T47D (cell line): ENCODE measurements at places on chromosomes 3 and 15.
A peak's percentile ranks its signal among the peaks of the same experiment; 100 is the strongest.

GRCh38 chr3:74273091-74273490 is 341.4 kb downstream of the CNTN3 start:
- DNase-seq, result peak; percentile 1

DNA sequence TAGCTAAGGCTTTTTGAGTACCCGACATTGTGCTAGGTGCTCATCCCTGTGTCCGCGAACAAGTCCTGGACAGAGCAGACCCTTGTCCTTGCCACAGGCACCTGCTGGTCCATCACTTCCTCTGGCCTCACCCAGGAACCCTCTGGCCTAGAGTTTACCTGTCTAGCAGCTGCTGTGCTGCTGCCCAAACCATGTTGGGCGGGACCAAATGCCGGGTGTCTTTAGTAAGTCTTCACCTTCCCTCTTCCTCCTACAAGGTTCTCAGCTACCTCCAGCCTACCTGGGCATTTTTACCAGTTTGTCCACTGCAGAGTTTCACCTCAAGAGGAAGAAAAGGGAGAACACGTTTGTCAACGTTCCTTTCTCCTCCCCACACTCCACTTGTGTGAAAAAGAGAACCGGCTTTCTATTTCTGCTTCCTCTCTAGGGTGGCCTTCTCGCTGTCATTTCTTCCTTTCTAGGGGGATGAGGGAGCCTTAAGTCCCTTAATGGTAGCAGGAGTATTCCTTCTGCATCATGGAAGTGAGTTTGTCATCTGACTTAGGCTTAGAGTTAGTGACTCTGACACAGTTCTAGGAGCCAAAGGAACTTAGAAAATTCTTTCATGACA is 80.4 kb upstream of the GCNT3 start:
- peak; percentile 66 for DNase-seq

DNA sequence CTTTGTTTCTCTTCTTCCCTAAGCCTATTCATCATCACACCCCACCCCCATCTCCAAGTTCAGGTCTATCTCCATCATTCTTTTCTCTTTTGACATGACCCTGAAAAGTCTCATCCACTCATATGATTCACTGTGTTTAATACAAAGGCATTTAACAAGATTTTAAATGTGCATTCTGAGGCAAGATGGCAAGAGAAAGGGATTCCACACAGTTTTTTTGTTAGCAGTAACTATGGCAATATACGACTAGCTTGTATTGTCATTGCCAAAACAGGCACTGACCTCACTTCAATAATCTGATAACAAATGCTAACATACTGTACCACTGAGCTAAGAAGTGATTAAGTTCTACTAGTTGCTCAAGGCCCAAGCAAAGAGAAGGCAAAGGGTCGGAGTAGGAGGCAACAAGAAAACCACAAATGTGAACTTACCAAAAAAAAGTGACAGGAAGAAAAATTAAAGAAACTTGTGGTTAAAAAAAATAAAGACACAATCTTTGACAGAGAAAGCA is 53.2 kb downstream of the FBN1 start:
- DNase-seq, result no peak

DNA sequence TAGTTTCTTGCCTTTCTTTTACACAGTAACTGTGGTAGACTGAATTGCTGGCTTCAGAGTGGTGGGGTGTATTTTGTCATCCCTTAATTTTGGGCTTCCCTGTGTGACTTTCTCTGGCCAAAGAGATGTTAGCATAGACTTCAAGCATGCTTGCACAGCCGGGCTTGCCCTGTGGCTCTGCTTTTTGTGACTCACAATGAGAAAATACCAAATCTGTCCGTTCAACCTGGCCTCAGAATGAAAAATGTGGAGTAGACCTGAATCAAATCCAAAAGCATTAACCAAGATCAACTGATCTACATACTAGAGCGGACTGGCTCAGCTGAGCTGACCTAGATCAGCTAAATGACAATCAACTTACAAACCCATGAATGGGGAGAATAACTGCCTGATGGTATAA is 51.4 kb downstream of the PLAAT1 start:
- DNase-seq, result no peak

DNA sequence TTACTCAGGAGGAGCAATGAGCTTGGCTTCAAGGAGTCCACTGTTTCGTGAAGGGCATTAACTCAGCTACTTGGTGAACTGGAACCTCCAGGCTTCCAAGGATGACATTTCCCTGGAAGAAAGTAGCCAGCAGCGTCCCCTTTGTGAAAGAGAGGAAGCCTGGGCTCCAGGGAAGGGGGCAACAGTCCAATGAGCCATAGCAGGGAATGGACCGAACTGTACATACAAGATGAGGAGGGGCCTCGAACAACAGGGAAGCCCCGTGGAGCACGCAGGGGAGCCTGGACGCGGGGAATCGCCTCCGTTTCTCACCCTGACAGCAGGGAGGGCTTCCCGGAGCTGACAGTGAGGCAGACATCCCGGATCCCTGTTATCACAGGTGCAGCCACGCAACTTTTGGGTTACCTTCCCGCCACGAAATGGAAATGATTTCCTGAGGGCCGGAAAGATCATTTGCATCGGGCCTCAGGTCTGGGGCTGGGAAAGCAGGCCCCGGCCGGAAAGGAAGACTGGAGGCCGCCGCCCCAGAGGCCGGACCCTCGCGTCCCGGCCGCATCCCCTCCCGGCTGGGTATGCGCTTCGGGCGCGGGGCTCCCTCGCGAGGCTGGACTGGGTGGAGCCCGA is 475 bp upstream of the SPINT1 start:
- DNase-seq, result no peak

GRCh38 chr15:43525131-43525530 is 7.7 kb downstream of the MAP1A start:
- no peak for DNase-seq

- DNase-seq, result no peak
Measured at GRCh38 chr3:9340472-9340902, 22.4 kb upstream of the THUMPD3 start.

GRCh38 chr15:57436961-57437360 is 60.7 kb downstream of the CGNL1 start:
- no peak for DNase-seq

GRCh38 chr3:5431811-5432378 is 244.4 kb downstream of the EDEM1 start:
- no peak for DNase-seq

DNA sequence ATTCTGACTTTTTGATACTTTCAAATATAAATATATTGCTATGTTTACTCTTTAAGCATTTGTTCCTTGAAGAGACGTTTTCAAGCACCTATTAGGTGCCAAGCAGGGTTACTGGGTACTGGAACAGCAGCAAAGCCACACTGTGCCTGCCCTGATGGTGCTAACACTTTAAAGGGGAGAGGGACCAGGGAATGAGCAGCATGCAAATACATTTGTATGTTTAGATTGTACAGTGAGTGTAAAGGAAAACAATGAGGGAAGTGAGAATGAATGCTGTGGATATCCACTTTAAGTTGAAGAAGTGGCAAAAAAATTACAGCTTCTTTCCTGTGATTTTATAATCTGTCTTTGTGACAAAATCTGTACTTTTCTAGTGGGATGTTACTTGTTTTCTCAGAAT is 400.2 kb upstream of the ATP11B start:
- no peak for DNase-seq

GRCh38 chr3:20280257-20280656 is 94.3 kb upstream of the SGO1 start:
- no peak for DNase-seq

DNA sequence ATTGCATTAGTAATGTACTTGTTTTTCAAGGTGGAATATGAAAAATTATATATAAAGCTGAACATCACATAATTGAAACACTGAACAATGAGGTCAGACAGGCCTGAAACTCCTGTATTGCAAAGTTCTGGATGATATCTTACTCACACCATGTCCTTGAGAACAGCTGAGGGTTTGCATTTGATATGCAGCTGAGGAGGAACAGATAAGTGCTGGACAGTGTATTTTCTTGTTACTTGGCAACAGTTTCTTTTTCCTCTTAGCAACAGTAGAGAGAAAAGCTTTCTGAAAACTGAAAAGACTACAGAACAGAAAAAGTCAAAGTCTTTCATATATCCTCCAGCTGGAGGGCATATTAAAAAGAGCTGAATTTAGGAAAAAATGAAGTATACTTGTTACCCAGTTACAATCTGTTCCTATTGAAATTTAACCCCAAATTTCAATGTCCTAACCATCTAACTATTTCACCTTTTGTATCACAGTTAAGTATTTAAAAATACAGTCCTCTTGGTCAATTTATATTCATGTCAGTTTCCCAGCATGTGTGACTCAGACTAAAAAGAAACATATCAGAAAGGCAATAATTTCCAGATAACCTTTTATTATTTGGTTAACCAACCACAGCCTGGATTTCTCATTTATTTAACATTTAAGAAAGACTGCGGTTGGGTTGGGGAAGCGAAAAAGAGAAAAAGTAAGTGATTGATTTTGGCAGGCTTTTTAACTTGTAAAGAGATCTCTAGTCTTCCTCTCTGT is 733.0 kb upstream of the DPPA4 start:
- DNase-seq, result no peak

GRCh38 chr3:18656410-18656809 is 231.3 kb upstream of the SATB1 start:
- DNase-seq, result no peak

- DNase-seq, result peak; percentile 85
Measured at GRCh38 chr15:22262613-22263020, 182.3 kb downstream of the OR4M2 start.

GRCh38 chr15:55824857-55825613 is 82.1 kb upstream of the PRTG start:
- peak; percentile 19 for DNase-seq

- no peak for DNase-seq
Measured at GRCh38 chr3:122103821-122104514, 48.8 kb downstream of the CD86 start.

- no peak for DNase-seq
Measured at GRCh38 chr15:60213377-60214000, 184.3 kb downstream of the ANXA2 start.

- DNase-seq, result peak; percentile 31
Measured at GRCh38 chr3:38154625-38155255, 10.6 kb upstream of the OXSR1 start.

- DNase-seq, result peak; percentile 12
Measured at GRCh38 chr3:69791919-69792399, 52.7 kb downstream of the MITF start.

DNA sequence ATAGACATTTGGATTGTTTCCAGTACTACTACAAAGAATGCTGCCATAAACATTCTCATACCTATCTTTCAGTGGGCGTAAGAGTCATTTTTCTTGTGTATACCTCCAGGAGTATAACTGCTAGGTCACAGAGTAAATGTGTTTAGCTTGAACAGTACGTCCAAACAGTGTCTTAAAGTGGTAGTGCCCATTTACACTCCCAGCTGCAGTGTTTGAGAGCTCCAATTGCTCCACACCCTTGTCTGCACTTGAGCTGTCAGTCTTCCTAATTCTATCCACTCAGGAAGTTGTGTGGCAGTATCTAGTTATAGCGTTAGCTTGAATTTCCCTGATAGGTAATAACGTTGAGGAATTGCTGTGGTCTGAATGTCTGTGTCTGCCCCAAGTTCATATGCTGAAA is 404.7 kb upstream of the PPP2R3A start:
- no peak for DNase-seq

DNA sequence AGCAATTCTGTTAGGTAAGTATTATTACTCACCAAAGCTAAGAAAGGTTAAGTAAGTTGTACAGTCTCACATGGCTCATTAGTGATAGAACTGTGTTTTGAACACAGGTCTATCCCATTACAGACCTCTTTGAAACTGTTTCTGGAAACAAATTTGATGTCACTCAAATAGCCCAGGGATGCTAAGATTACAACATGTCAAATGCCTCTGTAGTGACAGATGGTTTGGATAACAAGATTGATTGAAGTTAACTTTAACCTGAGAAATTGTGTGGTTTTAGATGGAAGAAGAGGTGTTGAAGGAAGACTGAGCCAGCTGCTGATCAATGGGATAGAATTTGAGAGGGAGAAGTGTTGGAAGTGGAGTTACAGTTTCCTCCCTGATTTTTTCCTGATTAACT is 72.5 kb downstream of the SYN2 start:
- DNase-seq, result no peak

GRCh38 chr15:63801171-63801570 is 32.6 kb downstream of the HERC1 start:
- no peak for DNase-seq

DNA sequence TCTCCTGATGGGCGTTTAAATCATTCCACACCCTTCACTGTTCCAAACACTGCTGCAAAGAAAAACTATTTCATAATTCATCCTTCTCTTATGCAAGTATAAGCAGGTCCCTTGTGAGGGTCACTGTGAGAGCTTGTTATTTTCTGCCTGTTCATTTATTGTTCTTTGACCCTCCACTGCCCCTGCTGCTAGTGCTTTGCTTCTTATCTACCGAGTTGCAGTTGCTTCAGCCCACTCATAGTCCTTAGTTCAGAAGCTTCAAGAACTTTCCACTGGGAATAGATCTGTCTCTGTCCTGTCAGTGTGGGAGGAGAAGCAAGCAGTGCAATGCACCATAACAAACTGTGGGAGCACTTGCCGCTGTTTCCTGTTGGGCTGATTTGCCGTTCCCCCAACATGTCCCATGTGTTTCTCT is 39.8 kb downstream of the RIOX2 start:
- no peak for DNase-seq

DNA sequence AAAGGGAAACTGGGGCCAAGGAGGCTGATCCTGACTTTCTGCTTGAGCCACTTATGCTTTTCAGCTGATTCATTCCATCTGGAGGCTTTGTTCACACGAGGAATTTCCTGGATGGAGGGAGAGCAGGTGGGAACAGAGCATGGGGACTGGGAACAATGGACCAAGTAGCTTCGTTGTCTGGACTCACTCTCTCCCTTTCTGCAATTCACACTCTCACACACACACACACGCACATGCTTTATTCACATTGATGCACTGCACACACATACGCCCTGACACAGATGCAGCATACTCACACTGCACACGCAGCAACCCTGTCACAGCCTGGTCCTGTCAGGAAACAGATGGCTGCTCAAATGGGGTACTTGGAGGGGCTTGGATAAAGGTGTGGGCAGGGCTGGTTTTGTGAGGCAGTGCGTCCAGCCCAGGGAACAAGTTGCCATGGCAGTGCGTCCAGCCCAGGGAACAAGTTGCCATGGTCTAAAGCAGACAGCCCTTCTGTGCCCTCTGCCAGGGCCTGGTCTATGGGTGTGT is 19.8 kb upstream of the CHCHD6 start:
- no peak for DNase-seq

DNA sequence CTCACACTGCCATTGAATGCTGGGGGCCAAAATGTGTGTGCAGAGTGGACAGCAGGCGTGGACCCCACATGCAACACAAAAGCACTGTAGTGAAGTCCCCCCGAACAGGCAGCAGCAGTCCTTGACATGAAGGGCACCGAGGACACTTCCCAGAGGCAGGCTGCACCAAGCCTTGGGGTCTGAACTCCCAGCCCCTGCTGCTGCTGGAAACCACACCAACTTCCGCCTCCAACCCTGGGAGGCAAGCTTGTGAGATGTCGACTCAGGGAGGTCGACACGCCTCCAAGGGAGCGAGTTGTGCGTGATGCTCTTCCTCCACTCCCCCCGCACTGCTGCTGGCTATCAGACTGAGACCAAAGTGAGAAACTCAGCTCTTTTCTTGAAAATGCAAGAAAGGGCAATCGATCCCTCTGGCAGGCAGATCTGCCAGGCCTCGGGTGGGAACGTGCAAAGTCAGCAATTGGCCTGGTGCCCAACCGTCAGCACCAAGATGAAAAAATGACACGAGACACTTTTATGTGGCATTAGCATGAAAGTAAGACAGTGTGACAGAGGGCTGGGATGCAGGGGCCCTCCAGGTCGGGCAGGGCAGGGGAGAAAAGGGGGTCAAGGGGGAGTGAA is 43.6 kb downstream of the WHAMM start:
- DNase-seq, result no peak
